NCI-H1417 treated with DMSO at 0.1 percent for 48 hours (cell line): ENCODE measurements at places on chromosomes 1 and 21.

DNA sequence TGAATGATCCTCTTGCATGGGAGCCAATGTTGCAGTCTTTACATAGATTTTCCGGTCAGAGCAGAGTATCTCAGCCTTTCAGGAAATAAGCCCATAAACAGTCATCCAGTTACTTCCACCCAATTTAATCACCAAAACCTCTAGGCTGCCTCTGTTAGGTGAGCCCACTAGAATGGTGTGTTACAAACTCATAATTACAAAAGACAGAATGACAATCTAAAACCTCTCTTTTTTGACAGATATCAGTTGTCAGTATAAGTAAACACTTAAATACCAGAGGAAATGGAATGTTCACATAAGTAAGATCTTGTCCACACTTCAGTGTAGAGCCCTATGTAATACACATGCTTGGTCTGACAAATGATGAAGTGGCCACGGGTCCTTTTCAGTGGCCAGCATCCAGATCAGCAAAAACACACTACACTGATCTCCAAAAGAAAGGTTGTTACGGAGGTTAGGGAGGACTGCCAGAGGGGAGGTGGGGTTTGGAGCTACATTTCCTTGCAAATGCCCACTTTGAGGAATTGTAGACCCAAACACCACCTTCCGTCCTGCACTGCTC, 71.3 kb upstream of the FBXO28 start:
- no peak for DNase-seq

DNA sequence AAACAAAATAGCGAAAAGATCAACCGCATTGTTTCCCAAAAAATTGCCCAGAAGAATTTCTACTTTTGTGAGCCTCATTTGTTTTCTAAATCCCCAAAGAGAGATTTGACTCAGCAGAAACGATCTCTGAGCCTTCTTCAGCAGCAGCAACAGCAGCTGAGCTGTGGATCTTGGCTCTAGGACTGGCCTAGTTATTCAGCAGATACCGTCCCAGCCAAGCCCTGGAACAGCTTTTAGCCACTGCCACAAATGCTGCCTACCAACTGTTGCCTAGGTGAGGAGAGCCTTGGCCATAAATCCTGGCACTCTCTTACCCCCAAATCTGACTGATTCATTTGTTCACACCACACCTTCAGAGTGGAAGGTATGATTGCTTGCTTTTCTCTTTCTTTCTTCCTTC, 320.1 kb downstream of the TGFB2 start:
- no peak for DNase-seq

GRCh38 chr1:154955039-154955717, 721 bp downstream of the PBXIP1 start:
- peak; percentile 49 for DNase-seq

GRCh38 chr1:150973836-150974579, 627 bp downstream of the CERS2 start:
- no peak for DNase-seq

DNA sequence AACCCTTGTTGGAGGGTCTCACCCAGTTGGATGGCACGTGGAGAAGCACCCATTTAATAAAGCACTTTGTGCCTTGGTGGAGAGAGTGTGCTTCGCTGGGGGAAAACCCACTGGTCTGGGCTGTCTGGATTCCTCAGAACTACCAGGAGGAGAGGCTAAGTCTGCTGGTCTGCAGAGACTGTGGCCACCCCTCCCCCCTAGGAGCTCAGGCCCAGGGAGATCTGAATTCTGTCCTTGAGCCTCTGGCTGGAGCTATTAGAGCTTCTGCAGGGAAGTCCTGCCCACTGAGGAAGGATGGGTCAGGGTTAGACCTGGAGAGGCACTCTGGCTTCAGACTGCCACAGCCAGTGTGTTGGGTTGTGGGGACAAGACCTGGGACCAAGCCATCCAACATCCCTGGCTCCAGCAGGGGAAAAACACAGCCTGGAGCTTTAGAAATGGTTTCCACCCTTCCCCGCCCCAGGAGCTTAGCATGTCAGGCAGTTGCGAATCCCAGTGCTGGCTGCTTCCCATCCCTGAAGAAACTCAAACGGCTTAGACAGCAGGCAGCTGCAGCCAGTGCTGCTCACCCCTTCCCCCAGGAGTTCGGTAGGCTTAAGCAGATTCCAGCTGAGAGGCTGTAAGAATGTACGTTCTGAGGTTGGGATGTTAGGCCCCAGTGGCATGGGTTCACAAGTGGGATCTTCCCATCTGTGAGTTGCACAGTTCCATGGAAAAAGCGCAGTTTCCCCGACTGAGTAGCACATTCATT, 288.3 kb downstream of the TGFB2 start:
- DNase-seq, result no peak

DNA sequence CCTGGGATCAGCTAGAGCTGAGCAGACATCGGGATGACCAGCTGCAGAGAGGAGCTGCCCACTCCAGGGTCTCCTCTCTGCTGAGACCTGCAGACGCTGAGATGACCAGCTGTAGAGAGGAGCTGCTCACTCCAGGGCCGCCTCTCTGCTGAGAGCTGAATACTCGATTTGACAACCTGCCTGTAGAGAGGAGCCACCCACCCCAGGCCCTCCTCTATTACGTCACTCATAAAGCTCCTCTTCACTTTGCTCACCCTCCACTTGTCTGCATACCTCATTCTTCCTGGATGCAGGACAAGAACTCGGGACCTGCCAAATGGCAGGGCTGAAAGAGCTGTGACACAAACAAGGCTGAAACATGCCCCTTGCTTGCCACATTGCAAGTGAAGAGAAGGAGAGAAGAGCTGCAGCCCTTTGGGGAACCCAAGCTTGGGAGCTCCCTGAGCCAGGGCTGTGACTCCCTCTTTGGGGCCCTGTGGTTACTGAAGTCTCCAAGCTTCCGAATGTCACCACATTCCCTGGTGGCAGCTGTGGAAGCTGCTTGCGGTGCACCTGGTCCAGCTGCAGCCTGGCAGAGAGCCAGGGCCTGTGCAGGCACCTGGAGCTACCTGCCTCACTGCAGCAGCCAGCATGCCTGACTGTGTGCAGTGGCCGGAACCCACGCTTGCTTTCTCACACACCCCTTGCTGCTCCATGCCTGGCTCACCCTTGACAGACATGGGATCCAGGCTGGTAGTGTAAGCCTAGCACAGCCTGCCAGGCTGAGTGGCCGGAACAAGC, 59.6 kb downstream of the CC2D1B start:
- DNase-seq, result no peak

GRCh38 chr21:14306126-14306907, 76.6 kb downstream of the HSPA13 start:
- no peak for DNase-seq

- DNase-seq, result no peak
These were observed 516.3 kb upstream of the BEND5 start for GRCh38 chr1:49293016-49293415.

GRCh38 chr21:41801321-41802197, 34.7 kb upstream of the RIPK4 start:
- no peak for DNase-seq

- no peak for DNase-seq
These were observed 28.7 kb downstream of the KCNA3 start for GRCh38 chr1:110645821-110646735.

DNA sequence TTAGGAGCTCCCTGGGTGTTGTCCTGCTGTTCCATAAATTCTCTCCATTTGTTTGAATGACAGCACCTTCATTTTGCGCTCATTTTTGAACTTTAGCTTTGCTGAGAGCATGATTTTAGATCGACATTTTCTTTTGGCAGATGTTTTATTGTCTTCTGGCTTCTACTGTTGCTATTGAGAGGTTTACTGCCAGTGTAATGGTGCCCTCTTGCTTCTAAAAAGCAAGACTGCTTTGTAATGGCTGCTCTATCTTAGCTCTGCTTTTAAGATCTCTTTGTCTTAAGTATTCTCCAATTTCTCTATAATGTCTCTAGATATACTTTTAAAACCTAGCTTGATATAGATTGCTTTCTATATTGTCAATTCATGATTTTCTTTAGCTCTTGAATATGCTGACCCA, 27.8 kb downstream of the THEM4 start:
- no peak for DNase-seq

DNA sequence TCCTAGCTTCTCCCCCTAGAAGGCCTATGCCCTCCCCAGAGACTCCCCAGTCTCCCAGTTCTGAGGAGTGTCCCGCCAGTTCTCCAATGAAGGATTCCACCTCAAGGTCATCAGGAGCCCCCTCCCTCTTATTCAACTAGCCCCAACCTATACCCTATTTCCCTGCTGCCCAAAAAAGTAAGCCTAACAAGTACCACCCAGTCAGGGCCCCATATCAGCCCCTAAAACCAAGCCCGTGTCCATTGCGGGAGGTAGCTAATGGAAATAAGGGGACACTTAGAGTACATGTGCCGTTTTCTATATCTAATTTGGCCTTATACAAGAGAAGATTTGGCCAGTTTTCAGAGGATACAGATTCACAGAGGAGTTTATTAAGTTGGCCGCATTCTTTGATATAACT, 416.2 kb downstream of the MATN1 start:
- DNase-seq, result no peak

DNA sequence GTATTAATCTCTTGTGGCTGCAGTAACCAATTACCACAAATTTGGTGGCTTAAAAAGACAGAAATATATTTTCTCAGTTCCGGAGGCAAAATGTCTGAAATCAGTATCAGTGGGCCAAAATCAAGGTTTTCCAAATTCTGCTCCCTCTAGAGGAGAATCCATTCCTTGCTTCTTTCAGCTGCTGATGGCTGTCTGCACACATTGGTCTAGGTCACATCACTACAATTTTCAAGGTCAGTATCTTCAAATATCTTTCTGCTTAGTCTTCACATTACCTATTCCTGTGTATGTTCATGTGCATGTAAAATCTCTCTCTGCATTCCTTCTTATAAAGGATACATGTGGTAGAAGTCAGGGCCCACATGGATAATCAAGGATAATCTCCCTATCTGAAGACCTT, 999.4 kb downstream of the KCNT2 start:
- no peak for DNase-seq

- no peak for DNase-seq
These were observed 269.2 kb downstream of the USH2A start for GRCh38 chr1:216154063-216154462.

- no peak for DNase-seq
These were observed 662 bp upstream of the LGALS8 start for GRCh38 chr1:236522937-236523703.

DNA sequence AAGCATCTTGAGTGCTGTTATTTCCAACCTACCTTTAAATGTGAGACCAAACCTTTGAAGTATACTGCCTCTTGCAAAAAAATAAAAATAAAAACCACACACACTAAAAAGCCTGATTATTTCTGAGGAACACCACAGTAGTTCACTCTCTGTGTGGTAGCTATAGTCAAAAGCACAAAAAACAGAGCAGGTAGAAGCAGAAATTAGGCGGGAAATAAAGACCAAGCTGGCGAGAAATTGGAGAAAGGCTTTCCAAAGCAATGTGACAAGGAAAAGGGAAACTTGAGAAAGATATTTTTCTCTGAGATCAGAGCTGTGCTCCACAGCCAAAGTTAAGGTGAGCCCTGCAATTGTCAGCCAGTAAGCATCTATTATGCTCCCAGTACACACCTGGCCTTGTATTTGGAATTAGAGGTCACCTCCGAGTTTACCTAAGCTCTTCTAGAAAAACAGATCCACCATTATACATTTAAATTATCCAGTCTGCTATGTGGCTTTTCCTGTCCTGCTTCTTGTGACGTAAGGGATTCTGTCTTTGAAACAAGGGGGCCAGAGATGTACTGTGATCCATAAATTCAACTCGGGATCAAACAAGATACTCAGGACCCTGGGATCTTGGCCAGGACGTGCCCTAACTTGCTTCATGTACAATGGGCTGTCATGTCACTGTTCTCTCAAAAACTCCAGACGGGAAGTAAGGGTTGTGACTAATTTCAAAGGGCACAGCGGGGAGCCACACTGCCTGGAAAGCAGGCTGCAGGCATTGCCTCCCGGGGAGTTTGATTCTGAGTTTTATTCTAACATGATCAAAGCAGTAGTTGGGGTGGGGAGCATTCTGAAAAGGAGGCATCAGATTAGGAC, 39.8 kb upstream of the RAB4A start:
- DNase-seq, result peak; percentile 40

- DNase-seq, result no peak
These were observed 41.7 kb downstream of the ITPKB start for GRCh38 chr1:226697151-226697928.

DNA sequence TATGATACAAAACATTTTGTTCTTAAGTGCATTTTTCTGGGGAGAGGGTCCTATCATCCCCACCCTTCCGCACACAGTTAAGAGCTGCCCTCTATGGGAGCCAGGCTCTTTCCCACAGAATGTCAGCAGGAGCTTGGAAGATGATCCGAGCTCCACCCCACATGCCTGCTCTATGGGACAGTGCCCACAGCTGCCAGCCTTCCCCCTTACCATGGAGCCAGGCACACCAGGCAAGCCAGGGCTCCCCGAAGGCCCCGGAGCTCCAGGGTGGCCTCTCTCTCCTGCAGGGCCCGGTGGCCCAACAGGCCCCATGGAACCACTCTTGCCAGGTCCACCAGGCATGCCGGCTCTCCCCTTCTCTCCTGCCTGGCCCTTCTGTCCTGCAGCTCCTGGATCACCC, 10.4 kb upstream of the PEF1 start:
- no peak for DNase-seq

DNA sequence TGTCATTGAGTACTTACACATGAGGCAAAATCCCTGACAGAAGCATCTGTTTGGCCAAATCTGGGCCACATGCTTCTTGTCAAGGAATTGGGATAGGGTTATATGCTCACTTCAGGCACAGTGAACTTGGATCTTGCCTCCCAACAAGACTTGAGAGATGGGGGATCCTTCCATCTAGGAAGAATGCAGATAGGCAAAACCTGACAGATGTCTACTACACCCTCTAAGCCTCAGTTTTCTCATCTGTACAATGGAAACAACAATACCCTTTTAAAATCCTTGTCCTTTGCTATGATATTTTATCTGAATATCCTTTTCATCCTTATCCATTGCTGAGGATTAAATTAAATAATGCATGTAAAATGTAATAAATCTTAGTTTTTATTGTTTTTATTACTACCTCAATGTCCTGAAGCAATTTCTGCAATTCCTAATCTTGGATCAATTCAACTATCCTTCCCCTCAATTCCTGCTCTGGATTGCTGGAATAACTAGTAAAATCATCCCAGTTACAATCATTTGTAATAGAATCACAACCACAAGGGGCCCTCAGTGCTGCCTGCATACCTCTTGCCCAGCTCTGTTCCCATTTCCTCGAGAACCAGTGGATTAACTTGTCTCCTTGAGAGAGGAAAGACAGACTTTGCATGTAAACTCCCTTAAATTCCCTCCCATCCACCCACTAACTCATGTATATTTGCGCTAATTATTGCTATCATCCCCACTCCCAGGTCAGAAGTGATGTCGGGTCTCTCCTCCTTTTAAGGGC, 8.1 kb upstream of the XPR1 start:
- no peak for DNase-seq
